ENCODE measurements at places on chromosomes 7 and 10.

DNA sequence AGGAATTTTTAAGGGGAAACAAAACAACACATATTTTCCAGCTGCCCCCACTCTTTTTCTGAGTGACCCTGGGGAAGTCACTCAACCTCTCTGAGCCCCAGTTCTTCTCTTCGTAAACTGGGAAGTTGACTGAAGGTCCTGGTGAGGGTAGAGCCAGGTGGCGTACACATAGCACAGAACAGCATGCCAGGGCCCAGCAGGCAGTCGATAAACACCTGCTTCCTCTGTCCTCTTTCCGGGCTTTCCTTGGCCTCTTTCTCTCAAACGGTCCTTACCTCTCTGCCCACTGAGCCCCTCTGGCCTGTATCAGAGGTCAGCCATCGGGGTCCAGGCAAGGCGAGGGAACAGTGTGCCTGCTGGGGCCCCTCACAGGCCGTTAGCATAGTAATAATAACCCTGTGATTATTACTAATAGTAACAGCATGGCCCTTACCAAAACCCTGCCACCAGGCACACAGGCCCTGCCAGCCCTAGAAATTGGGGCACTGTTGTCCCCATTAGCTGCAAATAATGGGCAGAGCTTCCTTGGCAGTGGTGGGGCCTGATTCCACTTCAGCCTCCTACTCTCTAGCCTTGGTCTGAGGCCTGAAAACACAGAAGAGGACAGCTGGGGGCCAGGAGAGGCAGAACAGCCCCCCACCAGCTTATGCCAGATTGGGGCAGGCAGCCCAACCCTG lies 37.3 kb upstream of the SLC29A3 start:
- peak; percentile 17 for DNase-seq

- DNase-seq: no peak
These were observed 190.2 kb upstream of the MYO3A start for GRCh38 chr10:25743832-25744231.

- DNase-seq: no peak
These were observed 47.3 kb upstream of the TCF7L2 start for GRCh38 chr10:112902730-112903129.

DNA sequence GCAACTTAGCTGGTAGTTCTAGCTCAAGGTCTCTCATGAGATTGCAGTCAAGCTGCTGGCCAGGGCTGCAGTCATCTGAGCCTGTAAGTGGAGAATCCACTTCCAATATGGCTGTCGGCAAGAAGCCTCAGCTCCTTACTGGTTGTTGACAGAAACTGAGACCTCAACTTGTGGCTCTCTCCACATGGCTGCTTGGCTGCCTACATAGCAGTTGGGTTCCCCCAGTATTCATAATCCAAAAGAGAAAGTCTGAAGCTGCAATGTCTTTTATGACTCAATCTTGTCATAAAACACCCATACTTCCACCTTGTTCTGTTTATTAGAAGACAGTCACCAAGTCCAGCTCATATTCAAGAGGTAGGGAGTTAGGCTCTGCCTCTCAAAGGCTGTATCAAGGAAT lies 334.9 kb upstream of the KMT2E start:
- DNase-seq: no peak

DNA sequence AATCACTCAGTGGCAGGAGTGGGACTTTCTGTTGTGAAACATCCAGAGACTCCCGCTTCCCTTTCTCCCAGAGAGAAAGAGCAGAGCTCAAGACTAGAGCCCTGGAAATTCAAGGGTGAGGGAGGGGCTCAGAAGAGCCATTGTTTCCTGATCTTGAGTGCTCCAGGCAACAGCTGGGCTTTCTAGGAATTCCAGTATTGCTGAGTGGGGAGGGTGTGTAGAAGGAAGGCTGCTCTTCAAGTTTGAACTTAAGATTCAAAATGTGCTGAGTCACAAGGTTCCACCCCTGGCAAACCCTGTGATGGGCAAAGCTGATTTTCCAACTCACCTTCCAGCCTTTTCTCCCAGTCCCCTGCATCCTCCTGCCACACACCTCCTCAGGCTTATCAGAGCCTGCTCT lies 42.3 kb upstream of the MSRB2 start:
- DNase-seq: no peak

DNA sequence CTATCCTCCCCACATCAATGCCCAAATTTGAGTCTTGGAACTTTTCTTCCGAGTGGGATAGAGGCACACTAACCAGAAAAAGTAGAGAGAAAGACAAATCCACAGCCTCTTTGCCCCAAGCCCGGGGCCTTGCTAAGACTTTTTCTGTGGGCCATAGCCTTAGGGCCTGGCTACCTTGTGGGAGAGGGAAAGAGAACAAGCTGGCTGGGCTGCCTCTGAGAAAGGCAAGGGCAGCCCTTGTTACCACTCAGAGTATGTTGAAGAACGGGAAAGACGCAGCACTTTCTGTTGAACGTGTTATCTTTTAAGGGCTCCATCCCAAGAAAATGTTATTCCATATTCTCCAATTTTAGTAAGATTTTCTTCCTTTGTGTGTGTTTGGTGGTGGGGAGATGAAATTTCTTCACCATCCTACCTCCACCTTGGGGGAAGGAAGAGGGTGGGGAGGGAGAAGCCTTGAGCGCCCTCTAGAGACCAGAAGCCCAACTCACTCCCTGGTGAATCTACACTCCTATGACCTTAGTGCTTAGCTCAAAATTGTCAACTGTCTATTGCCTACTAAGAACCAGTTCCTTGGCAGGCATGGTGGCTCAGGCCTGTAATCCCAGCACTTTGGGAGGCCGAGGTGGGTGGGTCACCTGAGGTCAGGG lies 3.9 kb upstream of the NRF1 start:
- DNase-seq: no peak

GRCh38 chr7:74581916-74582440 lies 75.5 kb upstream of the GTF2I start:
- DNase-seq: no peak

GRCh38 chr7:106629516-106629915 lies 31.4 kb downstream of the CCDC71L start:
- DNase-seq: no peak

DNA sequence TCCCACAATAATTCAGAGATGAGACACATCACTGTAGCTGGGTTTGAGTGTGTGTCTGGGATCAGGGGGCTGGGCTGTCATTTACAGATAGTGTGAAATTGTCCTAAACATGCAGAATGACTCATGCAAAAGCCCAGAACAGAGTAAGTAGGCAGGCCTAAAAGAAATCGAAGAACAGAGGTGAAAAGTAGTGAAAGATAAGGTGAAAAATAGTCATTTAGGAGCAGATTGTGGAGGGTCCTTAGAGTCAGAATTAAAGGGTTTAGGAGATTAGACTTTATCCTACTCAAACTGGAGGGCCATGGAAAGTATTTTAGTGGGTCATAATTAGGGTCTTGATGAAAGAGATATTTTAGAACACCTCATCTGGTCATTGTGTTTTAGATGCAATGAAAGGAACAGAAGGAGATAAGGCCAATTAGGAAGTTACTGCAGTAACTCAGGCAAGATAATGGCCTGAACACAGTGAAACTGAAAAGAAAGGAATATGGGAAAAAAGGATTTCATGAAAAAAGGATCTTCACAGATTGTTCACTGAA lies 58.3 kb upstream of the NEBL start:
- no peak for DNase-seq

- DNase-seq: no peak
These were observed 43.6 kb downstream of the DRGX start for GRCh38 chr10:49352323-49352722.

DNA sequence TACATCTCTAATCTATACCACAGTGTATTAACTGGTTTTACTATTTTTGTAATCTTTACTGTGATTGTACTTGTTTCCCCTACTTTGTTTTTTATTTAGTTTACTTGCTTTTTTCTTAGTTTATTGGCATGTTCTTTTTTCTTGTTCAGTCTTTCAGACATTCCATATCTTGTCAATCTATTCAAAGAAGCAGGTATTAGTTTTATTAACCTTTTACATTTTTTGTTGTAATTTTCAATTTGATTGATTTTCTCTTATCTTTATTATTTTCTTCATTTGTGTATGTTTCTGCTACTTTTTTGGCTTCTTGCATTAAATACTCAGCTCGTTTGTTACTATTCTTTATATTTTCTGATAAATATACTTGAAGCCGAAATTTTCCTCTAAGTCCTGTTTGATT lies 41.6 kb downstream of the TLX1 start:
- no peak for DNase-seq
